ENCODE measurements at places on chromosomes 12 and 14.

- DNase-seq: peak; percentile 14
Measured at GRCh38 chr12:26878661-26879119, 45.7 kb upstream of the ITPR2 start.

- no peak for DNase-seq
Measured at GRCh38 chr12:57240926-57241401, 10.0 kb downstream of the STAC3 start.

DNA sequence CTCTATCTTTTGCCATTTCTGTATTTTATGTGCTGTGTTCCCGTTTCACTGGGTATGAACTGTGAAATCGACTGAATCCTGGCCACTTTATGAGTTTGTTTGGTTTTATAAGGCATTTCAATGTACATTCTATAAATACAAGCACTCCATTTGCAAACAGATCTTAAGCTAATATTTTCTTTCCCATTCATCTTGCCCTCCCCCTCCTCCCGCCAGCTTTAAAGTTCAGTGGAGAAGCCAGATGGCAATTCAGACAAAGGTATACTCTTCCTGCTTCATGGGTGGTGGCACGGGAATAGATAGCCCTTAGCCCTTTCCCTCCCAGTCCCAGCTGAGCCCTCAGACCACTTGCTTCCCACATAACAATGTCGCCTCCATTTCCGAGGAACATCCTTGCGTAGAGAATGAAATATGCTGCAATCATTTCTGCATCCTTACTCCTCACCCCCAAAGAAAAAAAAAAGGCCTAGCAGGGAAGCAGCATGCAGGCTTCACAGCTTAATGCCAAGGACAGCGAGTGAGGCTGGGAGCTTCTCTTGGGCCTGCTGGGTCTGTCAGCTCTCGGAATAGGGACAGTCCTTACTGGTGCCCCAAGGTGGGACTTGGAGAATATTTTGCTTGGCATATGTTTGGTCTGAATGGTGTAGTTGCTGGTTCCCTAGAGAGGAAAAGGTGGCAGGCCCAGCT is 52.8 kb upstream of the SRSF5 start:
- no peak for DNase-seq

GRCh38 chr12:48824112-48824511 is 5.8 kb downstream of the CACNB3 start:
- DNase-seq: no peak

GRCh38 chr12:96400631-96401075 is 414 bp upstream of the CDK17 start:
- DNase-seq: peak; percentile 49
